ENCODE measurements at places on chromosomes 1 and 21.

DNA sequence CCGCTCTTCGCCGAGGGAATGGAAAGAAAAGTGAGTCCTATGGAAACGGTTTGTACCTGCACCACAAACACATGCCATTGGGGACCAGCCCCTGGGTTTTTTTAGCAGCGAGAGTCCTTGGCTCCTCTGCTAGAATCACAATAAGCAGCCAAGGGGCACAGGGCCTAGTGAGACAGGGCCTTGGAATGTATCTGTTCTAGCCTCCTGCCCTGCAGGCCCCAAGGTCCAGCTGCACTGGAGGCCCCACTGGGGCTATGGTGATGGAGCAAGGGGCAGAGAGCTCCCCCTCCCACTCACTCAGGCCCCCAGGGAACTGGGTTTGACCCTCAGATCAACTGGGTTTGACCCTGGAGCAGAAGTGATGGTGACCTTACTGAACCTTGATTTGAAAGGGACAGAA lies 14.4 kb downstream of the SHISA4 start:
- no peak for DNase-seq

GRCh38 chr1:153961421-153961820 lies 1.9 kb downstream of the SLC39A1 start:
- DNase-seq, result no peak

DNA sequence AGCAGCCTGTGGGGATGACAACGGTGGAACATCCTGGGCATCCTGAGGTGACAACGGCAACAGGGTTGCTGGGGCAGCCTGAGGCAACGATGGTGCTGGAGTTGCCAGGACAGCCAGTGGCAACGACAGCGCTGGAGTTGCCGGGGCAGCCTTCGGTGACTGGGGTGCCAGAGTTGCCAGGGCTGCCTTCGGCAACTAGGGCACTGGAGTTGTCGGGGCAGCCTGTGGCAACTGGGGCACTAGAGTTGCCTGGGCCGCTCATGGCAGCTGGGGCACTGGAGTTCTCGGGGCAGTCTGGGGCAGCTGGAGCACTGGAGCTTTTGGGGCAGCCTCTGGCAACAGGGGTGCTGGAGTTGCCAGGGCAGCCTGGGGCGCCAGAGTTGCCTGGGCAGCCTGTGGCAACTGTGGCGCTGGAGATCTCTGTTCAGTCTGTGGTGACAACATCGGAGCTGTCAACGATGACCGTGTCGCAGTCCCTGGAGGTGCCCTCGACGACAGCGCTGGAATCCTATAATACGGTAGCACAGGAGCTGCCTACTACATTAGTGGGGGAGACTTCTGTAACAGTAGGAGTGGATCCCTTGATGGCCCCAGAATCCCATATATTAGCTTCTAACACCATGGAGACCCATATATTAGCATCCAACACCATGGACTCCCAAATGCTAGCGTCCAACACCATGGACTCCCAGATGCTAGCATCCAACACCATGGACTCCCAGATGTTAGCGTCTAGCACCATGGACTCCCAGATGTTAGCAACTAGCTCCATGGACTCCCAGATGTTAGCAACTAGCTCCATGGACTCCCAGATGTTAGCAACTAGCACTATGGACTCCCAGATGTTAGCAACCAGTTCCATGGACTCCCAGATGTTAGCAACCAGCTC lies 8.2 kb downstream of the SON start:
- no peak for DNase-seq

DNA sequence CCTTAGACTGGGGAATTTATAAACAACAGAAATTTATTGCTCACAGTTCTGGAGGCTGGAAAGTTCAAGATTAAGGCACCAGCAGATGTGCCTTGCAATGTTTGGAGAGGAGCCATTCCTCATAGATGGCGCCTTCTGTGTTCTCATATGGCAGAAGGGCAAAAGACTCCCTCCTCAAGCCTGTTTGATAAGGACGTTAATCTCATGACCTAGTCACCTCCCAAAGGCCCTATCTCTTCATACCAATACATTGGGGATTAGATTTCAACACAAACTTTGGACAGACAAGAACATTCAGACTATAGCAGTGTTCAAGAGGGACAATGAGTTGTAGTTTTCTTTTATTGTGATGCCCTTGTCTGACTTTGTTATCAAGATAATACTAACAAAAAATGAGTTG lies 34.3 kb downstream of the PSMG1 start:
- no peak for DNase-seq

DNA sequence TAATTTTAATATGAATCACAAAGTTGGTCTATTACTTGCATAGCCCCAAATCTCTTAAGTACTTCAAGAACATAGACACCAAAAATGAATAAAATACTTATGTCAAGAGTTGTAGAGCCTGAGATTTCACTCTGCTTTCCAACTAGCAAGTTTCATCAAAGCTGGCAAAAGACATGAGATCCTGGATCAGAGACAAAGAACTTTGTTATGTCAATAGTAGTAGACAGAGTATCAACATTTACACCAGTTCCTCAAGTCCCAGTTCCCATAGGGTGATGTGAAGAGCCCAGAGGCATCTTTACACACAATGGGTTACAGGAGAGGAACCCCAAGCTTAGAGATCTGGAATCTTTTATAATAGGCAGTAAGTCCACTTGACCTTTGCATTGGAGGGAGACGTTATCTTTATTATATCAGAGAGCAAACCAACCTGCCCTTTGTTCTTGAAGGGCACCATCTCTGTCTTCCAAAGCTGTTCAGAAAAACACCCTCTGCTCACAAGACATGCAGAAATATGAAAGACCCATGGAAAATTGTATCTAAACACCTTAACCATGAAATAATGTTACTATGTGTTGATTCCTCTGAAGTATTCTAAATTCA lies 174.4 kb upstream of the GALNT2 start:
- DNase-seq, result no peak

GRCh38 chr1:208496467-208497371 lies 252.5 kb upstream of the PLXNA2 start:
- no peak for DNase-seq

- DNase-seq, result no peak
These were observed 147.1 kb downstream of the PGBD5 start for GRCh38 chr1:230278871-230279582.

DNA sequence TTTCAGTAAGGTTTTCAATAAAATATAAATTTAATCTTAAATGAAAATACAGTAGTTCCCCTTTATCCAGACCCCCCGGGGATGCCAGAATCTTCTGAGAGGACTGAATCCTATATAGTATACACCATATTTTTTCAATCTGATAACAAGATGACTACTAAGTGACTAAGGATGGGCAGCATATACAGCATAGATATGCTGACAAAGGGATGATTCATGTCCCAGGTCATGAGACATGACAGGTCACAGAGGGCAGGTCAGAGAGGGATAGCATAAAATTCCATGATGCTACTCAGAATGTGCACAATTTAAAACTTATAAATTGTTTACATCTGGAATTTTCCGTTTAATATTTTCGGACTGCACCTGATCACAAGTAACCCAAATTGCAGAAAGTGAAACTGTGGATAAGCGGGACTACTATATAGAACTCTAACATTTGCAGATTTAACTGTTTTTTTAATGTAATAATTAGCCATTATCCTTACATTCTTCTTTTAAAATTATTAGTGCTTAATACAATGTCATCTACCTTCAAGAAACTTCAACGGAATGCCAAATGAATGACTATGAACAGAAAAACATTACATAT lies 48.8 kb downstream of the LRRC40 start:
- no peak for DNase-seq

DNA sequence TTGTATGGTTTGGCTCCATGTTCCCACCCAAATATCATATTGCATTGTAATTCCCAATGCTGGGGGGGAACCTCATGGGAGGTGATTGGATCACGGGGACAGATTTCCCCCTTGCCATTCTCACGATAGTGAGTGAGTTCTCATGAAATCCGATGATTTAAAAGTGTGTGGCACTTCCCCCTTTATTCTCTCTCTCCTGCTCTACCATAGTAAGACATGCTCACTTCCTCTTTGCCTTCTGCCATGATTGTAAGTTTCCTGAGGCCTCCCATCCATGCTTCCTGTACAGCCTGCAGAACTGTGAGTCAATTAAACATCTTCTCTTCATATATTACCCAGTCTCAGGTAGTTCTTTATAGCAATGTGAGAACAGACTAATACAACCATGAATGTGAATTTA lies 211.6 kb upstream of the NR5A2 start:
- DNase-seq, result no peak

GRCh38 chr1:23625459-23625858 lies 66.1 kb upstream of the RPL11 start:
- DNase-seq, result no peak

- DNase-seq, result peak; percentile 43
These were observed 227.2 kb downstream of the OLFM3 start for GRCh38 chr1:101769520-101769919.

GRCh38 chr1:48039088-48040054 lies 42.2 kb upstream of the TRABD2B start:
- DNase-seq, result no peak

DNA sequence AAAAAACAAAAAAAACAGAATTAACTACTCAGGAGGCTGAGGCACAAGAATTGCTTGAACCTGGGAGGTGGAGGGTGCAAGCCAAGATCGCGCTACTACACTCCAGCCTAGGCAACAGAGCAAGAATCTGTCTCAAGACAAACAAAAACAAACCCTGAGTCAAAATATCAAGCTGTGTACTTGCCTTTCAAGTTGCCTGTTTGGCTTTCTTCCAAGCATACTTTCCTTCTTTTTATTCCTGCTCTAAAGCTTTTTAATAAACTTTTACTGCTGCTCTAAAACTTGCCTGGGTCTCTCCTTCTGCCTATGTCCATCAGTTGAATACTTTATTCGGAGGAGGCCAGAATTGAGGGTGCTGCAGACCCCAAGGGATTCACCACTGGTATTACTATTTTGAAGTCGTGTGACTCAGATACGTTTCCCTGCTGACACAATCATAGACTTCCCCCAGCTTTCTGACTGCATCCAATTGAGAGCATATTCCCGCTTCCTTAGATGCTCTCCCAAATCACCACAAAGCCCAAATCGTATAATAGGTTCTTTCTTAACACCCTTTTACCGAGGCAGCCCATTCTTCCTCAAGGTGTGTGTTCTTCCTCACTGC lies 3.5 kb upstream of the ACBD6 start:
- DNase-seq, result no peak

DNA sequence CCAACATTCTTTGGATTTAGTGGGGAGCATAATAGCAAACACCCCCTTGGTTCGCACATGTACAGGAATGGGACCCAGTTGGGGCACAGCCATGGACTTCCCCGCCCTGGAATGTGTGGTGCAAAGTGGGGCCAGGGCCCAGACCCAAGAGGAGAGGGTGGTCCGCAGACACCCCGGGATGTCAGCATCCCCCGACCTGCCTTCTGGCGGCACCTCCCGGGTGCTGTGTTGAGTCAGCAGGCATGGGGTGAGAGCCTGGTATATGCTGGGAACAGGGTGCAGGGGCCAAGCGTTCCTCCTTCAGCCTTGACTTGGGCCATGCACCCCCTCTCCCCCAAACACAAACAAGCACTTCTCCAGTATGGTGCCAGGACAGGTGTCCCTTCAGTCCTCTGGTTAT lies 21.8 kb downstream of the UQCRHL start:
- no peak for DNase-seq

DNA sequence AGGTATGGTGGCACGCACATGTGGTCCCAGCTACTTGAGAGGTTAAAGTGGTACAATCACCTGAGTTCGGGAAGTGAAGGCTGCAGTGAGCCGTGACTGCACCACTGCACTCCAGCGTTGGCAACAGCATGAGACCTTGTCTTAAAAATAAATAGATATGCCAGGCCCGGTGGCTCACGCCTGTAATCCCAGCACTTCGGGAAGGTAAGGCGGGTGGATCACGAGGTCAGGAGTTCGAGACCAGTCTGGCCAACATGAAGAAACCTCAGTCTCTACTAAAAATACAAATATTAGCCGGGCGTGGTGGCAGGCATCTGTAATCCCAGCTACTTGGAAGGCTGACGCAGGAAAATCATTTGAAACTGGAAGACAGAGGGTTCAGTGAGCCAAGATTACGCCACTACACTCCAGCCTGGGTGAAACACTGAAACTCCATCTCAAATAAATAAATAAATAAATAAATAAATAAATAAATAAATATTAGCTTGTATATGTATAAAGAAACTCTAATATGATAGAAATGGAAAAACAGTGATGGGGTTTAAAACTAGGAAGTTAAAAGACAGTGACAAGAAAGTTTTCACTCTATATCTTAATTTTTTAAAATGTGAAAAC lies 18.8 kb downstream of the GATAD2B start:
- no peak for DNase-seq

GRCh38 chr1:171762143-171762563 lies 19.3 kb upstream of the METTL13 start:
- DNase-seq, result no peak

GRCh38 chr1:33719771-33720670 lies 143.9 kb upstream of the HMGB4 start:
- DNase-seq, result no peak

DNA sequence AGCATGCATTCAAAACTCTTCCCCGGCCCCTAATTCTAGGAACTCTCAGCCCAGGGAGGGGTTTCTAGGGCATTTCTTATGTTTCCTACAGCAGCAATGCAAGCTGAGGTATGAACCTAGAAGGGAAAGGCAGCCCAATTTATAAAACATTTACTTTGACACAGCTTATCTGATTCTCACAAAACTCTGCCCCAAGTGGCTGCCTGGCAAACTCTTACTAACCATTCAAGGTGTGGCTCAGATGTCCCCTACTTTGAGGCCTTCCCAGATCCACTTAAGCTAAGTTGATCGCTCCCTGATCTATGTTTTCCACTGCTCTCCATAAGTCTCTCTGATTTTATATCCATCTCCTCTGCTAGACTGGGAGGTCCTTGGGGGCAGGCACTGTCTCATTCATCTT lies 35.4 kb downstream of the AK2 start:
- DNase-seq, result no peak

GRCh38 chr1:87435484-87435883 lies 106.8 kb downstream of the LMO4 start:
- no peak for DNase-seq

DNA sequence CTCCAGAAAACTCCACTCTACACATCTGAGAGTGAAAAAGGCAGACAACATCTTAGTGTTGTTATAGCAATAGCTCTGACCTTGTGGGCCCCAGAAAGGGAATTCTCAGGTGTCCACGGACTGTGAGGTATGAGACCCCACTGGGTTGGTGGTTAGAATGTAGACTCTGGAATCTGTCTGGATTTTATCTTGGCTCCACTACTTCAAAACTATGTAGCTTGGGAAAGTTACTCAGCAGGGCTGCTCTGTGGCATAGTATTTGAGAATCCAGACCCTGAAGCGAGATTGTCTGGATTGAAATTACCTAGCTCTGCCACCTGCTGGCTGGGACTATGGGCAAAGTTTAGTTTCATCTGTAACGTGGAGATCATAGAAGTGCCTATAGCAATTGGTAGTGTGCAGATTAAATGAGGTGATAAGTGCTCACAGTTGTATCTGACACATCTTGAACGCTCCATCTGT lies 25.8 kb downstream of the PRDM2 start:
- DNase-seq, result no peak

GRCh38 chr1:31723828-31724359 lies 20.1 kb upstream of the COL16A1 start:
- no peak for DNase-seq
